ENCODE measurements at places on chromosomes 7 and 10.

- no peak for DNase-seq
These were observed 500.2 kb downstream of the GLRX3 start for GRCh38 chr10:130636313-130636930.

GRCh38 chr7:95365151-95365550 is 31.0 kb downstream of the PON3 start:
- no peak for DNase-seq

GRCh38 chr10:11719496-11720259 is 22.5 kb upstream of the ECHDC3 start:
- DNase-seq, result no peak

GRCh38 chr10:3016016-3016415 is 51.3 kb upstream of the PFKP start:
- no peak for DNase-seq

DNA sequence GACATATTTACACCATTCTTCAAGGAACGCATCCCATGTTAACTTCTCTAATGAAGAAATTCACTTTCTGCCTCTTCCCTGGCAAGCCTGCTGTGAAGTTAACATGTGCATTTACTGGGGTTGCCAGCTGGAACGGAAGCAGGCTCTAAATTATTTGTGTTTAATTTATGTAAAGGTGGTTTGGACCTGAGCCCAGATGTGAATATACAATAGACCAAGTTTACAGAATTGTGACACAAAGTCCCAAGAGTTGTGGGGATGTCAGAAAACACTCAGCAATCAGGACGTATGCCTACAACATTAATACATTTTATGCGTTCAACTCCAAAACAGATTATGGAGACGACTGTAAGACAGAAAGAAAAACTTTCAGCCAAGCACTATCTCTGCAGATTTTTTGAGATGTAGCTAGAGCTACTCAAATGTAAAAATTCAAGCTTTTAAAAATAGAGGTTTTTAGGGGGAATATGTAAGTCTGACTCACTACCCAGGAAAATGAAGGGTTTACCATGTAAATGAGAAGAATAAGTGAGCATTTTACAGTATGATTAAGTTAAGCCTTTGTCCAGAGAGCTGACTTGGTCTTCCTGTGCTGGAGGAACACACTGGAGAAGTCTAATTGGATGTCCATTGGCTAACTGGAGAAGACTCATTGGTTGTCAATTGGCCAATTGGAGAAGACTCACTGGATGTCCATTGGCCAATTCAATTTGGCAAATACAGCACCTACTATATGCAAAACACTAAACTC is 19.5 kb downstream of the NRP1 start:
- DNase-seq, result no peak

DNA sequence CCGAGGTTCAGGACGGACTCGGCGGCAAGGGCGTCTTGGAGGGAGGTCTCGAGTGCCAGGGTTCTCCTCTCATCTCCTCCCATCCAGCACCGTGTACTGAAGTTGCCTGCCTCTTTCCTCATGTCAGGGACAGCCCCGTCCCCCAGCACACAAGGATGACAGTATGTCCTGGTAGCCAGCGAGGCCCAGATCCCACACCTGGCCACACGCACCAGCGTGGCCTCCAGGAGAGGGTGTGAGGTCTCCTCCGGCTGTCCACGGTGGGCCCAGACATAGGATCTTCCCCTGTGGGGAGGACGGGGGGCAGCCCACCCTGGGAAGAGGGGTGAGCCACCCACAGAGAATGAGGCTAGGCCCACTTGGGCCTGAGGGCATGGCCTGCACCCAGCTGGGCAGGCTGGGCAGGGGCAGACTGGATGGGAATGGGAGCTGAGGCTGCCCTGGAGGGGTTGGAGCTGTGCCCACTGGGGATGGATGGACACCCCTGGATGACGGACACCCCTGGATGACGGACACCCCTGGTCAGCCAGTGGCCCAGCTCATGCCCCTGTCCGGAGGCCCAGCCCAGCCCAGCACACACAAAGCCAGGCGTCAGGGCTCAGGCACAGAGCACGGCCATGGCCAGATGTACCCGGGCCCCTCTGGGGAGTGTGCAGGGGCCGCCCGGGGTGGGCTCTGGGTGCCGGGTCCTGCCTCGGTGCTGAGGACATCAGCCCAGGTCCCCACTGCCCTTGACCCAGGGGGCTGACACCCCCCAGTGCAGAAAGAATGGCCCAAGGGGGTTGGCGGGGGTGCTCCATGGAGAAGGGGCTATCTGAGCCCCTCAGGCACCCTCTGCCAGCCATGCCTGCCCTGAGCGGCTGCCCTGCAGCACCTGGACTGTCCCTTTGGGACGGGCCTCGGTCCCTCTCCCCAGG is 30.9 kb upstream of the CFAP46 start:
- DNase-seq, result no peak

DNA sequence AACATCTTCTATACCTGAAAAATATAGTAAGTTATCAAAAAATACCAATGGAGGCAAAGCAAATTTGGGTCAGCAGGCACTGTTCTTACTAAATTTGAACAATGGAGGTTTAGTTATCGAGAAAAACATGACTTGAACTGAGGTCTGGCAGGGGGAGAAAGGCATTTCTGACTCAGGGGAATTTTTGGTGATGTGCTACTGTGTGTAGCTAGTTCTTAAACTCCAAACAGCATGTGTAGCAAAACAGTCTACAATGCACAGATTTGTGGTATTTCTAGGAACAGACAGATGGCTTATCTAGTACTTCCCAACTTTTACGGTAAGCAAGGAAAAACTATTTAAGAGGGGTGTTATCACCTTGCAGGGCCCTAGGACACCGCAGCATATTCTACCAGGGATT is 311.6 kb upstream of the LRRN3 start:
- DNase-seq, result no peak

GRCh38 chr10:77782328-77783061 is 144.1 kb downstream of the DLG5 start:
- no peak for DNase-seq

DNA sequence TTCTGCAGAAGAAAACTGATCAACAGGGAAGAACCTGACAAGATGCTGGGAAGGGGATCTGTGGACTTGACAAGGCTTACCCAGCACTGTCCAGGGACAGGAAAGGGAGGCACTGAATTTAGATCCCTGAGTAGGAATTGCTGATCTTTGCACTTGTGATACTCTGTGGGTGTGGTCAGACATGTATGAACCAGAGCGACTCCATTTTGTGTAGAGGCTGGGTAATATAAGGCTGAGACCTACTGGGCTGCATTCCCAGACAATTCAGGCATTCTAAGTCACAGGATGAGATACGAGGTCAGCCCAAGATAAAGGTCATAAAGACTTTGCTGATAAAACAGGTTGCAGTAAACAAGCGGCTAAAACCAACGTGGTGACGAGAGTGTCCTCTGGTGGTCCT is 60.7 kb downstream of the CCDC3 start:
- DNase-seq, result no peak

GRCh38 chr10:106537866-106538265 is 626.6 kb downstream of the SORCS1 start:
- no peak for DNase-seq

DNA sequence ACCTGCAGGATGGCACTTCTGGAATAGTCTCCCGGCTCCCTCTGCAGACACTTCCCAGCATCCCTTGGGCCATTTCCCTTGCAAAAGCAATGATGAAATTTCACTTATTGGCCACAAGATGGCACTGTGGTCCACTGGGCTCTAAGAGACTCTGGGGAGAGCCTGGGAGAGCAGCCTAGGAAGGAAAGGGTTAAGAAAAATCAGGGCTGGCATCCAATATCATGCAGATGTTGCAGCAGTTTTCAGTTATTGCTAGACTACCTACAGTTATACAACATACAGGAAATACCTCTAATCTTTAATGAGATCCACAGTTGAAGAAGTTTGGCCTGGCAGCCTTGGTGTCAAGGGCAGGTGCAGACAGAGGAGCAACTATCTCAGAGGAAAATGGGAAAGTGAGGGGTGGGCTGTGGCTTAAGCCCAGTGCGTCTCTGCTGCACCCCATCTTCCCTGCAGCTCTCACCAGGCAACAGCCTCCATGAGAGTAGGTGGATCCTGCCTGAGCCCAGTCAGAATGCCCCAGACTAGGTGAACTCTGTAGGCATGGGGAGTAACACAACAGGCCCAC is 100.2 kb upstream of the PRSS58 start:
- no peak for DNase-seq

- DNase-seq, result no peak
These were observed 302.9 kb downstream of the BAMBI start for GRCh38 chr10:28980264-28980663.

- DNase-seq, result no peak
These were observed 187.5 kb downstream of the WDR37 start for GRCh38 chr10:1243486-1244234.

DNA sequence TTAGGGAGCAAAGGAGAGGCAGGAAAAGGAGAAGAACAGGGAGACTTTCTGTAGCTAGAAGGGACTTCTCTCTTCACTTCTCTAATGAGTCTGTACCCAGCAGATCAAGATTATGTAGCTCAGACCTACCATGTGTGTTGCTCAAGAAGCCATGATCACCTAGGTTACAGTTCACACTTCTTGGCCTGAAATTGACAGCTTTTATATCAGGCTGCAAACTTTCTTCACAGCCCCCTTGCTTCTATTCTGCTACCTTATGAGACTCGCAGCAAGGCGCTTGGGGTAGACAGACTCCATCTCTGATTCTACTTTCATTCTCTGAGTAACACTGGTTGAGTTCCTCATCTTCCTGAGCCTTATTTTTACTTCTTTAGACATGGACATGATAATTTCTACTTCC is 19.6 kb upstream of the GIMAP2 start:
- no peak for DNase-seq

DNA sequence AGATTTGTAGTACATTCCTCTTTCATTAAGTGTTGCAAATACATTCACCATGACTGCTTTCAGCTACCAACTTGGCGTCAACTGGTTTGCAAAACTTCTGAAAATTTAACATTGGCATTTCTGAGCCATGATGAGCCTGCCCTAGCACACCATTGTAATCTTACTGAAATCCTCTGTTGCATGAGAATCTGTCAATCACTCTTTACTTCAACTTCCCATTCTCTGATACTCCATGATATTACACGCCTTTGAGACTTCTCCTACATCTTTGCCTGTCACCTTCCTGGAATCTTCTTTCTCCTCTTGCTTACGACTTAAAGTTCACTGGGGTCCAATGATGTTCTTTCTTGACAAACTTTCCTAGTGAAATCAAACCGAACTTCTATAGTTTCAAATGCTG is 32.2 kb downstream of the EBLN1 start:
- DNase-seq, result no peak

- DNase-seq, result peak; percentile 77
These were observed at the start of gene RGS10 for GRCh38 chr10:119542357-119542987. RGS10 (minus strand) TSS chr10:119542719; CDS start chr10:119542638, 81 bp downstream.

DNA sequence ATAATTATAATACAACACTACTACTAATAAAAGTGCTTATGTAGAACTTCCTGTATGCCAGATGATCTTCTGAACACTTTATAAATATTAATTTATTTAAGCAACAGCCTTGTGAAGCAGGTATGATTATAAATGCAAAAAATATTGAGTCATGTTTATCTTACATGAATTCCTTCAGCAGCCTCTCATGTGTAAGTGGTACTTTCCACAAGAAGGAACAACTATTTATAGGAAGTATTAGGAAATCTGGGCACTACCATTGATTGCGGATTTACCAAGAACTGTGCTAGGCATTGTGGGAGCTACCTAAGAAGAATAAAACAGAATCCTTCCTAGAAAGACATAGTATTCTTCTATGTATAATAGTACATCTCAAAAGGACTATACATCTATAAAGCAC is 10.7 kb upstream of the STEAP4 start:
- DNase-seq, result no peak

GRCh38 chr10:11353006-11353896 is 258.2 kb downstream of the USP6NL start:
- DNase-seq, result no peak

- DNase-seq, result no peak
These were observed 51.2 kb upstream of the KMT2E start for GRCh38 chr7:104962781-104963180.

DNA sequence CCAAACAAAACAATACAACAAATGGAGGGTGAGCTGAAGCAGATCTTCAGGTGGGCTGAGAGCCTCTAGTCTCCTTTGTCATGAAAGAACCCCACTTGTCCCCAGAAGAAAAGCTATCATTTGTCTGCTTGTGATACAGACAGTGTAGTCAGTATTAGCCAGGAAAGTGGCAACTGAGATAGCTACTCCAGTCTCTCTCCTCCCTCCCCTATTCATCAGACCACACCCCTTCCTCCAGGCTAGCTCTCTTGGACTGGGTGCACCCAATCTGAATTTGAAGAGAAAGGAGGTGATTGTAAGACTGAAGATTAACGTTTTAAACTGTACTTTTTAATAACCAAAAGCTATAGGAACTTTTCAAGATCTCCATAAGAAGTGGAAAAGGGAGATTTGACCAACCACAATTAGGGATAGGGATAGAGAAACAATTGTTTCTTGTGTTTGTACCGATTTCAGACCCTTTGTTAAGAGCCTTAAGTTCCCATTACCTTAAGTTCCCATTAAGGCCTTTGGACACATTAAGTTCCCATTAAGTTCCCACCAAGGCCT is 14.1 kb downstream of the BMPR1A start:
- no peak for DNase-seq

GRCh38 chr7:137094-137891 is 55.1 kb upstream of the FAM20C start:
- DNase-seq, result no peak

DNA sequence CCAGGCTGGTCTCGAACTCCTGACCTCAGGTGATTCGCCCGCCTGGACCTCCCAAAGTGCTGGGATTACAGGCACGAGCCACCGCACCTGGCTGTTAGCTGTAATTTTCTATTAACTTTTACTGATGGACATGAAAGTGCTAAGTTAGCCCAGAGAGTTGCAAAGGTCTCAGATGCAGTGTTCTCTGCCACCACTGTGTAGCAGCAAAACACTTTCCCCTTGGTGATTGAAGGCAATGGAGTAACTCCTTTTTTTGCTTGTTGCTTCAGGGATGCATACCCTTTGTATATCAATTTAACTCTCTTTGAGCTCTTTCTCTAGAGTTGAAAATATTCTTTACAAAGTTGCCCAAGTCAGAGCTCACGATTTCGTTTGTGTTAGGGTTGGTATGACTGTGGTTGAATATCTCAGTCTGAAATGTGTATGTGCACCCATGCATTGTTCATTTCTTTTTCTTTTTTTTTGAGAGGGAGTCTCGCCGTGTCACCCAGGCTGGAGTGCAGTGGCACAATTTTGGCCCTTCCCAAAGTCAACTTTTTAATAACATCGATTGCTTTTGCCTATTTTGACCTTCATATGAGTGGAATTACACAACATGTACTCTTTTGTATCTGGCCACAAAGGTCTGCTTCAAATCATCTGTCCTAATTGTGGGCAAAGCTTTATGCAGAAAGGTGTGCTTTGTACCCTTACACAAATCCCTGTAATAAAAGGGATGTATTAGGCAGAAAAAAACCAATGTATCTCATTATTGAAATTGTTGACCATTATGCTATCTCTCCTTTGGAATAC is 52.6 kb downstream of the GTF2I start:
- no peak for DNase-seq

DNA sequence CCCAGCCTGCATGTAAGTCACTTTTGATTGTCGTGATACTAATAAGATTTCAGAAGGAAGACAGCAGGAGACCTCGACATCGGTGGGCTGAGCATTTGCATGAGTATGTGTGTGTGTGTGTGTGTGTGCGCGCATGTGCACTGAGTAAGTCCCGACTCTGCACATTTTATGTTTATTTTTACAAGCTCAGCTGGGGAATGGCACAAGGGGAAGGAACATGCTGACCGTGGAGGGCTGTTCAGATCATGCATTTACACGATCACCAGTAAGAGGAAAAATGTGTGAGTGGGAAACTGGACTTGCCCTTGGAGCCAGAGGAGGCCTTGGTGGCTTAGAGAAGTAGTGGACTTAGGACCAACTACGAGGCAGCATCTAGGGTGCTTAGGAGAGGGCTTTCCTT is 41.3 kb downstream of the IL2RA start:
- DNase-seq, result no peak
